ENCODE measurements at places on chromosomes 1 and 21.

- DNase-seq, result no peak
Observed at GRCh38 chr1:170041423-170042192, 32.9 kb downstream of the KIFAP3 start.

GRCh38 chr1:100950781-100951180 lies 54.9 kb downstream of the SLC30A7 start:
- no peak for DNase-seq

- DNase-seq, result no peak
Observed at GRCh38 chr1:179187043-179187442, 42.4 kb downstream of the ABL2 start.

- no peak for DNase-seq
Observed at GRCh38 chr1:121418369-121419049, 233.7 kb downstream of the SRGAP2C start.

DNA sequence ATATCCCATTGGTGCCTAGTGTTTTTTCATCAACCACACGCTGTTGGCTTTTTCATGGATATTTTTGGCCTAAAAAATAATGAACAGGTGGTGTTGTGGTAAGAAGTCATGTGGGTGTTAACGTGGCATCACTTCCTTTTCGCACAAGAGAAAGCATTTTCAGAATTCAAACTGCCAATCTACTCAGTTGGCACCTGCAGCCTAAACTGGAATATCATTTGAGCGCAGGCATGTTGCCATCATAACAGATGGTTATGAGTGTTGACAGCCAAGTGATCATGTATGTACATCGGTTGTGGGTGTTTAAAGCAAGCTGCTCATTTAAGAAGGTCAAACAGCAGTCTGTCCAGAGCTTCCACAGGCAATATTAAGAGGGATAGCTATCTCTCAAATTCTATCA lies 1963.0 kb downstream of the NCAM2 start:
- DNase-seq, result no peak

DNA sequence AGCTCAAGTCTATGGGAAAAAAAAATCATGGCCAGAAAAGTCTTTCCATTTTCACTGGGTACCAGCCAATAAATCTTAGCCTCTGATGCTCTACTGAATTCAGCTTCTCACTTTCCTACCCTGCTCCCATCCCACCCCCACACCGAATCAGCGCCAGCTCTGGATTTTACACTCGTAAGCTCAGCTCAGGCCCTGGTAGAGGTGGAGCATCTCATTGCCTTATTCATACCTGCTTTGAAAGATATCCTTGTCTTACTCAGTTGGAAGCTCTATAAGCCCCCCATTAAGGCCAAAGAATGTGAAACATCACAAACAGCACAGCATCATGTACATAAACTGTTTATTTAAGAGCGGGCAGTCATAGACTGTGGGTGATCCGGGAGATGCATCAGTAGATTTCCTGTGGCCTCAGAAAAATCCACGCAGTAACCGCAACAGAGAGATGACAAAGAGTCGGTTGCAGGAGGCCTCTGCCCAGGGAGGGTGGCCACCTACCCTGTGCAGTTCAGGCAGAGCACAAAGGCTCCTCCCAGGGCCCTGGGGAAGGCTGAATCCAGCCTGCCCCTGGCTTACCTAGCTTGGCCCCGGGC lies 36.4 kb upstream of the ETS2 start:
- no peak for DNase-seq

DNA sequence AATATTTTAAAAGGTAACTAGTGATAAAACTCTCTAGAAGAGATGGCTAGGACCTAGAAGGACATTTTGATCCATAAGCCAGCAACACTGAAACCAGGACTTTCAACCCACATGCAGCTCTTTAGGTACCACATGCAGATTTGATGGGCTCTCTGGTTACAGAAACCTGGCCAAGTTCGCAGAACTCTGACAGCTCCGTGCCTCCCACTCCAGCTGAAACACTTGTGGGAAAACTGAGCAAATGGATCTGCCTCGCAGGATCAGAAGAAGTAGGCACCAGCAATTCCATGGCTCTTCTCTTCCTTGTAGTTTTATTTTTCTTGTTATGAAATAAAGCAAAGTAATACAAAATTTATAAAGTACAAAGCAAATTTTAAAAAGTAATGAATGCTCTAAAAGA lies 58.5 kb downstream of the ST6GALNAC5 start:
- no peak for DNase-seq

- DNase-seq, result no peak
Observed at GRCh38 chr1:156419854-156420204, 50.8 kb downstream of the RHBG start.

- no peak for DNase-seq
Observed at GRCh38 chr1:115620950-115621349, 20.8 kb upstream of the VANGL1 start.

- peak; percentile 75 for DNase-seq
Observed at GRCh38 chr1:47432071-47433036, 5.5 kb upstream of the FOXD2 start.

GRCh38 chr1:63537940-63538339 lies 14.6 kb downstream of the EFCAB7 start:
- no peak for DNase-seq

DNA sequence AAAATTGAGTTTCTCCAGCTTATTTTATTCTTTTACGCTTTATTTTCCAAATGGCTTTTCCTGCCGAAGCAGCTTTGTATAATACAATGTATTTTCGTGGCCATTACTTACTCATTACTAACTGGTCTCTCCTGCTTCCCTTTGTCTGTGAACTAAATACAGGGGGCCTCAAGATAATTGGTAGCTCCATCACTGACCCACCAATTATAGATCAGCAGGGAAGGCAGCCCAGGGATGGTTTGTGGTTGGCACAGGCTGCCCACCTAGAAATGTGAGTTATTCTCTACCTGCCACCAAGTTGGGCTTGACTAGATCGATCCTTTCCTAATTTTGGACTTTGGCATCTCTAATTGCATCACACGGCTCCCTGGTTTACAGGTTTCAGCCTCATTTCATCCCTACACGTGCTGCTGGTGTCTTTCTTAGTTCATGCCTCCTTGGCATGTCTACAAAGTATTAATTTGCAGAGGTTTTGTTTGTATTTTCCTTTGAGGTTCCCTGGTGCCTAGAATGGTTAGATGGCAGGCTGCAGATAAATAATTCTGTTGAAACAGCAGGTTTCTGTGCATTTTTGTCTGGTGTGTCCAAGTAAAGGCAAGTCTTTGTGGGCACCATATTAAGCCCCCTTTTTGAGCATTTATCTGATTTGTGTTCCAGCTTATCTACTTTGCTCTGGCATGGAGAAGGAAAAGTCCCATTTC lies 35.2 kb downstream of the PEX14 start:
- no peak for DNase-seq

GRCh38 chr1:63794354-63794753 lies 20.5 kb downstream of the ROR1 start:
- no peak for DNase-seq

DNA sequence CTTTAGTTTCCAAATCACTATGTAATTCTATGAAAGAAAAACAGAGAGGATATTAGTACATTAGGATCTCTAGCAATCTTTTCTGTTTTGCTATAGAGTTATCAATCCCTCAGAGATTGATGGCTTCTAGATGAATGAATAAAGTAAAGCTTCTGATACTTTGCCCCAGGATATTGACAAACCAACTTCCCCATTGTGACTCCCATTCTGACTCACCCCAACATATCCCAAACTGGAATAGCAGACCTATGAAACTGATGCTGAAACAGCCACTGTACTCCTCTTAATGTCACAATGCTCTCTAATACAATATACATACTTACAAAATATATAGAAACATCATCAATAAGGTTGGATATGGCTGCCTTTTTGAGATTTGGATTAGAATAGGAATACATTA lies 442.1 kb upstream of the NR5A2 start:
- DNase-seq, result no peak

- no peak for DNase-seq
Observed at GRCh38 chr1:209861242-209861641, 33.5 kb downstream of the UTP25 start.

DNA sequence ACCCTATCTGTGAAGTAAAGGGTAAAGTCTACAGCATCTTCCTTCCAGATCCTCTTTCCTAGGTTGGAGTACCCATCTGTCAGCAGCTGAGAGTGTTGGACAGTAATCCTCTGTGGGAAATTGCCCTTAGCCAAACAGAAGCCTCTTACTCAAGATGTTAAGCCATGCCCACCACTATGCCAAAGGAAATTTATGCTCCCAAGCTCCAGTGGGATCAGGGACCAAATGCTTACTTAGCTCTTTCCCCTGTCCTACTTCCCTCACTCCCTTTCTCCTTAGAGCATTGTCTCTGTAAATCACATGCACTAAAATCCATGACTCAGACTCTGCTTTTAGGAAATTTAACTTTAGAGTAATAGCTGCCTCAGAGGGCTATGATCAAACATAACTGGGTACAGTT lies 254.0 kb downstream of the BRINP2 start:
- no peak for DNase-seq

DNA sequence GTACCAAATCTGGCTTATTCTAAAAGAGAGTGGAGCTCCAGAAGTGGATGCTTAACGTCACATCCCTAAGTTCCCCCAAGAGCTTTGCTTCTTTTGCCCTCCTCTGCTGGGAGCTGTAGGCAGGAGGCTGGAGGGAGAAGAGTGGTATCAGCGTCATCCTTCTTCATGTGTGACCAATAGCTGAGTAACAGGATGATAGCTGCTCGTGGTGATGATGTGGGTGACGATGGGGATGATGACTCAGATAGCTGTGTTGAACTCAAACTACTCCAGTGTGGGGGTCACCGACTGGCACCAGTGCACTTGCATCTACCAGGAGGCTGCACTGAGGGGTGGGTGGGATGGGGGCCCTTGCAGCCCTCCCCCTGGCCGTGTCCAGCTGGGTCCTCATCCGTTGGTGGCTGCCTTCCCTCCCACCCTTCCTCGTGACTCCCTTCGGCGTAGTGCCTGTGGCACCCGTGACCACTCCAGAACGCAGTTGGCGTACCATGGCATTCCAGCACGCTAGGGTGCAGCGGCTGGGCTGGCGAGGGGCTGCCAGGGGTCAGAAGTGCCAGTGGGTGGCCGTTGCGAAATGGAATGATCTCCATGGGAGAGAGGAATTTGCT lies 1.1 kb downstream of the IGFN1 start:
- no peak for DNase-seq

DNA sequence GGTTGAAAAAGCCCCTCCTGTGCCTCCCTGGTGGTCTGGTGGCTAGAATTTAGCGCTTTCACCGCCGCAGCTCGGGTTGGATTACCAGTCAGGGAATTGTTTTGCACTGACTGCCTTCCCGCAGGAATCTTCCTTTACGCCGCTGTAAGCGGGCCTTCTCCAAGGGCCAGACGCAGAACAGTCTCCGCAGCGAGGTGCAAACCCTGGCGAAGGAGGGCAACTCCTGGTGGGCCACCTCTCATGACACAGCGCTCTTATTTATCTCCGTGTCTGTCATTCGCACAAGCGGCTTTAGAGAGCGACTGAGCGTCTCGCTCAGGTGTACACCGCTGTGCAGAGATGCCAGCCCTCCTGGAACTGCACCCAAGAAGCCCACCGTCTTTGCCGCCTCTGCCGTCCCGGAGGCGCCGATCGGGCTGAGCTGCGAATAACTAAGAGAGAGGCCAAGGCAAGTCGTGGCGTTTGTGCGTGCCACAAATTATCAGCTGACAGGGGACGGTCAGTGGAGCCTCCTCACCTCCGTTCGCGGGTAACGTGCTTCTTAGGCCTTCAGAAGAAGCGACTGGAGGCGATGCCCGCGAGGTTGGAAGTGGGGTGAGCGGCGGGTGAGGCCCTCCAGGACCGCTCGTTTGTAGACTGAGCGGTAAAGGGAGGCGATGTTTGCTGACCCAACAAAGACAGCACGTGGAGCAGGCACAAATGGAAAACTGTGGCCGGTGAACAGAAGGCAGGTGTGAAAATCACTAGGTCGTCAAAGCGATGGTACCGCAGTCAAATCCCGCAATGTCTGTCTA lies 93.5 kb downstream of the PRKAB2 start:
- DNase-seq, result no peak

DNA sequence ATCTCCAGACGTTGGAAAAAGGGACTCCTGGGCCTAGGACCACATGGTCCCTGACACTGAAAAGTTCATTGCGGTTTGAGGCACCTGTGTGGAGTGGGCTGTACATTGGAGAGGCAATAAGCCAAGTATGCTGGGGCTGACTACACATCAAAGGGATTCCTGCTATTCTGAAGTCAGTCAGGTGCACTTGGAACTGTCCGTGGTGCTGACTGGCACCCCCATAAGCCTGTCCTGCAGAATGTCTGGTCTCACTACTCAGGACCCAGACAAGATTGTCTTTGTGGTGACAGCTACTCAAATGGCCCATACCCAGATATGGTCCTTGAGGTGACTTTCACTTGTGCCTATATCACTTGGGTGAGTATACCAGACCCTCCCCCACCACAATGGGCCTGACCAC lies 150.6 kb downstream of the RWDD3 start:
- DNase-seq, result peak; percentile 42

DNA sequence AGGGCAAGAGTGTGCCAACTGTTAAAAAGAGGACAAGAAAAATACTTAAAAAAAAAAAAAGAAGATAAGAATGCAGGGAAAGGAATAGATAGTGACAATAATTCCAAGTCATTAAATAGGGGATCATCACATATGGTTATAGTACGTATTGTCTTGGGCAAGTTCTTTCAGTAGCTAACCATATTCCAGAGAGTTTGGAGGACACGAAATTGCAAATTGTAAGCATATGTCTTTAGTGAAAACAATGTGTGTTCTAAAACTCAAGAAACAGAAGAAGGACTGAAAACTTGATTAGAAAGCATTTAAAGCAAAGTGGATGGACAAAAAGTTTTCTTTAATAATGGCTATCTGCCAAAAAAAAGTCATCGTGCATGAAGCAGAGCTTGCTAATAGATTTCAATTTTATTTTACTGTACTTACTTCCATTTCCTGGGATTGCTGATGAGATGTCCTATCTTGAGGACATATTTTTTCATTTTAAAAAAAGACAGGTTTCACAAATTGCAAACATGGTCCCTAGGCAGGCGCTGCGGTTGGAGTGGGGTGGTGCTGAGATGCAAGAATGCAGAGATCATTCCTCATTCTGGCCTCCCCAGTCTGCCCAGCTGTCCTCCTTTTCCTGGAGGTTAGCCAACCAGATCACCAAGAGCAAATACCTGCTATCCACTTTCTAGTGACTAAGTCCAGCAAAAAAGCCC lies 11.9 kb downstream of the TSPAN2 start:
- no peak for DNase-seq

DNA sequence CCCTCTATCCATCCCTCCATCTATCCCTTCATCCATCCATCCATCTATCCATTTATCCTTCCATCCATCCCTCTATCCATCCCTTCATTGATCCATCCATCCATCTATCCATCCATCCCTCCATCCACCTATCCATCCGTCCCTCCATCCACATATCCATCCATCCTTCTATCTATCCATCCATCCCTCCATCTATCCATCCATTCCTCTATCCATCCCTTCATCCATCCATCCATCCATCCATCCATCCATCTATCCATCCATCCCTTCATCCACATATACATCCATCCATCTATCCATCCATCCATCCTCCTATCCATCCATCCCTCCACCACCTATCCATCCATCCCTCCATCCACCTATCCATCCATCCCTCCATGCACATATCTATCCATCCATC lies 23.6 kb downstream of the MATN1 start:
- DNase-seq, result no peak

GRCh38 chr1:162930976-162931560 lies 70.1 kb upstream of the CCDC190 start:
- no peak for DNase-seq

Data from liver (tissue), 10 donors.